IMR-90 (cell line): ENCODE measurements at places on chromosomes 6 and 20. TPM values are rescaled to one million over a fixed set of nuclear protein-coding genes. Genes with fewer than 3 reads are reported as not detected.

Gene GGTLC1
- not detected in 2 replicates for total RNA-seq

GRCh38 chr6:169445661-169446581, 192.3 kb upstream of the THBS2 start:
- DNase-seq: no peak

DNA sequence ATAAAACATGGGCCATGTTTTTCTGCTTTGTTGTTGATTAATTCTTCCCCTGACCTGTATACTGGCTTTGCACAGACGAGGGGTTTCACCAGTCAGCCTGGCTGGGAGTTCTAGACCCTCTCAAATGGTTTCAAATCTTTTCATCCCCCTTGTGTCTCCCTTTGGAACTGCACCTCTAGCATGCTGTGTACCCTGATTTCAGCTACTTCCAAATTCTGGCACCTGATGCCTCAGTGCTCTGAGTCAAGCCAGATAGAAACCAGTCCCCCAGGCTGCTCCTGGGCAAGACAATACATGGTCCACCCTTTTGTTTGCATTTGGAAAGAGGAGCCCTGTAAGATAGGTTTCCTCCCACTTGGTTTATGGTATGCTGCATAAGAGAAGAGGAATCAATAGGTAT, 290.2 kb downstream of the BTBD3 start:
- DNase-seq: peak; percentile 41

GRCh38 chr6:122726649-122727048, 52.9 kb upstream of the FABP7 start:
- DNase-seq: peak; percentile 37

GRCh38 chr6:157376706-157377230, 4.2 kb upstream of the ZDHHC14 start:
- peak; percentile 16 for DNase-seq

DNA sequence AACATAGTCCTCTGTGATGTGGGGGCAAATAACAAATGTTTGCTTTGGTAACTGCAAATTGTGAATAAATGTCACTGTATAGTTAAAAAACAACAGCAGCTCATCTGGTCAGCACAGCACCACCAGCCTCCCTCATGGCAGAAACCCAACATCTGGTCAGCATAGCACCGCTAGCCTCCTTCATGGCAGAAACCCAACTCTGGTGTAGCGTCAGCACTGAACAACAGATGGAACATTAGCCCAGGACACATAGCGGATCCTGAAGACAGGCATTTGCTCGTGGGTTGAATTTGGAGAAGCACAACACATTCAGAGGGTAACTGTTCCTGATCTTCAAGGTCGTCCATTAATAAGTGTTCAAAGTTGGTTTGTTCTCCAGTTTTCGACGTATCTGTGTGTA, 265.9 kb downstream of the DLL1 start:
- peak; percentile 58 for DNase-seq

DNA sequence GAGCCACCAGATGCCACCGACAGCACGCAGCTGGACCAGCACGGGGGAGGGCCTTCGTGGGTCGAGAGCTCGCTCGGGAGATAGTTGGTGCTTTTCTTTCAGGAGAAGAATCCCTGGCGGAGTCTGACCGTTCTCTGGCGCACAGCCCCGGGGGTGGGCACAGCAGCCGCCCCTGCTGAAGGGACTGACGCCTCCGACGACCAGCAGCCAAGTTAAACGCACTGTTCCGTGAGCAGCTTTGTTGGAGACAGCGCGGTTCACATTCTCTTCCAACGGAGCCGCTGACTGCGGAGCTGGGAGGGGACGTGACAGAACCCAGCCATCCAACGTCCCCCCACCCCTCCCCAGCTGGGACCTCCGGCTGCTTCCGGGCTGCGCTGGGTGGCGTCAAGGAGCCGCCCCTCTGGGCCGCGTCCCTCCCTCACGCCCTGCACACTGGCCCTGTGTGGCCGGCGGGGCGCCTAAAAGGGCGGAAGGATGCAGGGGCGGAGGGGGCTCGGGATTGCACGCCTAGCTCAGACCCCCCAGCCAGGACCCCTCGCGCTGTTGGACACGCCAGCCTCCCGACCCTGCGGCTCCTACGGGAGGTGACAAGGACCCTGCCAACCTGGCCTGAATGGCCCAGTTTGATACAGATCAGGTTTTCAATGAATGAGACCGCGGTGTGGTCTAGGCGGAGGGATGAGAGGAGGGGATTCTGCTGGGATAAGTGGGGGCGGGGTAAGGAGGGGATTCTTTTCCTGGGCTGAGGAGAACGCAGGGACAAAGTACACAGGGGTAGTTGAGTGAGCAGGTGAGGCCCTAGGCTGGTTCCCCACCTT, 36.4 kb upstream of the KHDC1 start:
- no peak for DNase-seq

GRCh38 chr6:85641897-85642773, 551 bp downstream of the SYNCRIP start:
- peak; percentile 45 for DNase-seq

Gene TBC1D32
- total RNA-seq: 7.2 and 9.7 TPM in 2 replicates

DNA sequence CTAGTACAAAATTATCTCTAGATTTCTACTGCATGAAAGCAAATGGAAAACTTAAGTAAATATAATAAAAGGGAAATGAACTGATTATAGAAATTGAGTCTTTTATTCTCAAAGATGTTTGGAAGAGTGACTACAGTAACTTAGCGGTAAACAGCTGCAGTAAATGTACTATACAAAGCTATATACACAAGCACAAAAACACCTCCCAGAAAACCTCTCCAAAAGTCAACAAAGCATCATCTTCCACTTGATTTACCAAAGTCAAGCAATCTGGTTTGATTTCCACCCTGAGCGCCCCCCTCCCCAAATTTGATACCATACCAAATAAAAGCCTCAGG, 142.1 kb upstream of the SHLD1 start:
- no peak for DNase-seq

DNA sequence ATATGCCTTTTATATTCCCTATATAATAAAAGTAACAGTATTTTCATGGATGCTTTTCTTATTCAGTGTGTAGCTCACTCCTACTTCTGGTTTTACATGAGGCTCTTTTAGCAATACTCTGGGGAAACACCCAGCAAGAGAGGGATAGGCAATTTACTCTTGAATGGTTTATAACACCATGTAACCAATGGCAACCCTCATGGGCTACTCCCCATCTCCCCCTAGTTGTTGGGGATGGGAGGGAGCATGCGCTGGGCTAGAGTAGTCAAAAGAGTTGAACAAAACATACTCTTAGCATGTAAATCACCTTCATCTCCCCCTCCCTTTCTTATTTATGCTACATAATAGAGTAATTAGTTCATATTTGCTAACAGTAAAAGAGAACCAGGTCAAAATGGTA, 140.1 kb upstream of the LRFN2 start:
- no peak for DNase-seq

DNA sequence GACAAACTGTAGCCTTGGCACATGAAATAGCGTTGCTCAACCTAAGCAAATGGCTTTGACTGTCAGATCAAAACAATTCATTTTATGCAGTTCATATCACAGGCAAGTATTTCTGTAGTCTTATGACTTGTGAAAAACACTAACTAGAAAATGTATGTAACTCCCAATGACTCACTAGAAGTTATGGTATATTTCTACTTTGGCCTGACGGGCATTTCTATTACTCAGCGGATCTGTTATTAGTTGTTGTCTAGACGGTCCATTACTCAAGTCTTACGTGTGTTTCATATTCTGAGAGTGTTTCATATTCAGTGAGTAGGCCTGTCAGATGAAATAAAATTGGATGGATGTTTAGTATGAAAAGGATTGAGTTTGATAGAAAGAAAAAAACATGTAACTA, 880.9 kb downstream of the PRIM2 start:
- DNase-seq: no peak
